ENCODE measurements at places on chromosomes 2 and 18.

- no peak for DNase-seq
These were observed 273.2 kb upstream of the SIX3 start for GRCh38 chr2:44668336-44668735.

DNA sequence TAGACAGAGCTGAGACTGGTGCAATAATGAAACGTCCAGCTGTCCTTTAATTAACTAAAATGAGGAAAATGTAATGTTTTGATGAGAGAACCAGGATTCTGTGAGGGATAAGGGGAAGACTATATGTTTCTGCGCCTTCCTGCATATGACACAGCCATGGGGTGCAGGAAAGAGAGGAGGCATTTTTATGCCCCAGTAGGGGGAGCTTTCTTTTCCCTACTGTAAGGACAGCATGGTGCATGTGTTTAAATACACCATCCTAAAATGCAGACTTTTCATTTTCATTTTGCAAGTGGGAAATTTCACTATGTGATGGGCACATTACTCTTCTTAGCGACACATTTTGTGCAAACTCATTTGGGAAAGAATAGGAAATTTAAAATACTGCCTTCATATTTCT lies 446.1 kb downstream of the ARHGAP15 start:
- DNase-seq, result no peak

DNA sequence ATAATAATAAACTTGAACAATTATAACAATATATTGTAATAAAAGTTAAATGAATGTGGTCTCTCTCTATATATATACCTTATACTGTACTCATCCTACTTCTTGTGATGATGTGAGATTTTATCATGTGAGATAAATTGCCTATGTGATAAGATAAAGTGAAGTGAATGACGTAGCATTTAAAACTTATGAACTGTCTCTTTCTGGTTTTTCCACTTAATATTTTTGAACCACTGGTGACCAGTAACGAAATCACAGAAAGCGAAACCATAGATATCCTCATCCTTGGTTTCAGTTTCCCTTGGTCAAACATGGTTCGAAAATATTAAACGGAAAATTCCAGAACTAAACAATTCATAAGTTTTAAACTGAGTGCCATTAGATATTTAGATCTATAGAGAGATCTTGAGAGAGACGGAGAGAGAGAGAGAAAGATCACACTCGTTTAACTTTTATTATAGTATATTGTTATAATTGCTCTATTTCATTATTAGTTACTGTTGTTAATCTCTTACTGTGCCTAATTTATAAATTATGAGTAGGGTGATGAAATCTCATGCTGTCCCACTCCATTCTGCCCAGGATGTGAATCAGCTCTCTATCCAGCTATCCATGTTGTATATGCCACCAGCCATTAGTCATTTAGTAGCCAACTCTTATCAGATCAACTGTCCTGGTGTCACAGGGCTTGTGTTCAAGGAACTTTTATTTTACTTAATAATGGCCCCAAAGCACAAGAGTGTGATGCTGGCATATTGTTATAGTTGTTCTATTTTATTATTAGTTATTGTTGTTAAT lies 156.8 kb downstream of the THADA start:
- DNase-seq, result no peak

GRCh38 chr2:211113334-211114175 lies 557.2 kb downstream of the CPS1 start:
- no peak for DNase-seq

DNA sequence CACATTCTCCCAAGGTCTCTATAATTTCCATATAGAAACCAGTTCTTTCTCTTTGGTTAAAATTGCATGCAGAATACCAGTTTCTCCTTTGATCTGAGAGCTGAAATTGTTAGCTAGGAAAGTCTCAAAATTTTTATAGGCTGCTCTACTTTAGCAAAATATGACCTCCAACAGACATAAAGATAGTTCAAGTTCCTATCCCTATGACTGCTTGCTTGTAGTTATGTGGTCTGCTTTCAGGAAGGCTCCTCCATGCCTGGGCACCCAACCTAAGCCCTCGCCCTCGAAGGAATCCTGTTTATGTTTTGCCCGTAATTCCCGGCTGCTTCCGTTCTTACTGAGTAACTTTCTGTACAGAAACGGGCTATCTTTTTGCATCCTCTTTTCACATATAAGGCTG lies 28.0 kb upstream of the LTBP1 start:
- DNase-seq, result no peak

- no peak for DNase-seq
These were observed 28.9 kb downstream of the KCNK3 start for GRCh38 chr2:26721115-26722032.

DNA sequence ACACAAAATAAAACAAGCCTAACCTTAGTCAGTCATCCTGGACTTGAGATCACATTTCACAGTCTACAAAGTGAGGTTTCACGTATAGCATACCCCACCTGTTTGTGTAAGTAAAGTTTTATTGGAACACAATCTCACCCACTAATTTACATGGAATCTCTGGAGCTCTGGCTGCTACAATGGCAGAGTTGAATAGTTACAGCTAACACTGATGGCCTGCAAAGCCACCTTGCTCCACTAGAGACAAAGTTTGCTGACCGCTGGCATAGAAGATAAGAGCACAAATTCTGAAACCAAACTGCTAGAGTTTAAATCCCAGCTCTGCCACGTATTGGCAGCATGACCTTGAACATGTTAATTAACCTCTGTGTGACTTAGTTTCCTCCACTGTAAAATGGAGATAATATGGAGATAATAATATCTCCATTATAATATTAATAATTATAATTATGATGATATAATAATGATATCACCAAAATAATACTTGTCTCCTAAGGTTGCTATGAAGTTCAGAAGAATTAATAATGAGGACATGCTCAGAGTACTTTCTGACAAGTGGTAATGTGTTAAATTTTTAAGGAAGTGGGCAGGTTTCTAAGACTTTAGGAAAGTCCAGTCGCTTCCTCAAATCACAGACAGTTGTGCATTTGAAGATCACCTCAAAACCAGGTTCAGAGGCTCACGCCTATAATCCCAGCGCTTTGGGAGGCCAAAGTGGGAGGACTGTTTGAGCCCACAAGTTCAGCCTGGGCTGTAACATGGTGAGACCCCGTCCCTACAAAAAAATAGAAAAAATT lies 204.6 kb downstream of the SH3RF3 start:
- DNase-seq, result no peak

DNA sequence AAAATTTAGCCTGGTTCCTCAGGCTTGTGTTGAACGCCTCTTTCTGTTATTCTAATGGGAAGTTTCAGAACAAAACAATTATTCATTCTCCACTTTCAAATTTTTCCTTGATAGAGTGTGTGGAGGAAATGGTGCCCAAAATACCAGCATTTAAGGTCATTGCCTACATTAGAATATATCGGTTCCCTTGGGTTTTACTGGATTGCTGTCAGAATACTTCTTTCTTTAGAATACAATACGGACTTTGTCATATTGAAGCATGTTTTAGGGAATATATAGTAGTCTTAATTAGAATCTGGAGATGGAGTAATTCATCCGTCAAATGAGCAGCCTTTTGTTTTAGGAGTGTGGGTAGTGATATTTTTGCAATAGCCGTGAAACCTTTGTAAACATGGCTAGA lies 13.3 kb downstream of the LIMS1 start:
- no peak for DNase-seq

- no peak for DNase-seq
These were observed 128.4 kb upstream of the PXDN start for GRCh38 chr2:1872602-1873183.

- DNase-seq, result no peak
These were observed 31.8 kb downstream of the CREB1 start for GRCh38 chr2:207561386-207562080.

DNA sequence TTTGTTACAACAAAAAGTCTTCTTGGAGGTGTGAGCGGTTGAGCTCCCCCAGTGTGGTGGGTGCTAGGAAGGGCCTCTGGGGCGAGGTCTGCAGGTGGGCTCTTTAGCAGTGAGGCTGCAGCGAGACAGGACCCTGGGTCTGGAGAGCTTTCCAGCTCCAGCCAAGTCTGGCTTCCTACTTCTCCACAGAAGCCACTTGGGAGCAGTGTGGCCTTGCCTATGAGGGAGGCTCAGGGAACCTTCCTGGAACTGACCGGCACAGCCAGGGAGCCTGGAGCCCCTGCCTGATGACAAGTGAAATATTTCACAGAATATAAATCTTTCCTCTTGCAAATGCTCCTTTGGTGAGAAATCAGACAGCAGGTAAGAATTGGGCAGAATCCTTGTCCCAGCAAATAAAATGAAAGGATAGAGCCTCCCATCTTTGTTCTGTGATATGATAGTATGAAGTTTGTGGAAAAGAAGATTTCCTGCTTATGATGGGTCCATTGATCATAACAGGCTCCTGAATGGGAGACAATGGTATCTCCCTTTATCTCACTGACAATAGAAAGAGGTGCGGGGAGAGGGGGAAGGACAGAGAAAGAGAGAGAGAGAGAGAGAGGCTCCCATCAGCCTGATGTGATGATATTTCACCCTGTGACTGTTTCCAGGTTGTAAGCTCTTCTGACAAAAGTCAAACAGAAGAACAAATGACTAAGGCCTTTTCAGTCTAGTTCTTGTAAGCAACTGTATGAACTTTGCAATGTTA lies 289.8 kb upstream of the SPRED2 start:
- DNase-seq, result no peak

- DNase-seq, result no peak
These were observed 166.9 kb downstream of the RND3 start for GRCh38 chr2:150320608-150321007.

DNA sequence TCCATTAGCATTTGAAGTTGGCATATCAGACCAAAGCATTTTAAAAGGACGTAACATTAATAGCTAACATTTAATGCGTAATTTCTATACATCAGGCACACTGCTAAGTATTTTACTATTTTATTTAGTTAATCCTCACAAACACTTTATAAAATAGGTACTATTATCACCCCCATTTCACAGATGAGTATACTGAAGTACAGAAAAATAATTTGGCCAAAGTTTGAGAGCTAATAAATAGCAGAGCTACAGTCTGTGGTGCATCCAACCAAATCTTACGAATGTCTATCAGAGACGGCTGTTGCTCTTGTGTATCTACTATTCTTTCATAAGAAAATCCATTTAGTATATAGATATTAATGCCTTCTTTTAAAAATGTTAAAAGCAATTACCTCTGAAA lies 11.9 kb downstream of the TYW5 start:
- DNase-seq, result no peak

GRCh38 chr2:205024822-205025518 lies 479.7 kb downstream of the PARD3B start:
- DNase-seq, result no peak

GRCh38 chr2:160366474-160366873 lies 127.1 kb downstream of the RBMS1 start:
- no peak for DNase-seq

- no peak for DNase-seq
These were observed 25.3 kb upstream of the PTPRM start for GRCh38 chr18:7541835-7542234.

DNA sequence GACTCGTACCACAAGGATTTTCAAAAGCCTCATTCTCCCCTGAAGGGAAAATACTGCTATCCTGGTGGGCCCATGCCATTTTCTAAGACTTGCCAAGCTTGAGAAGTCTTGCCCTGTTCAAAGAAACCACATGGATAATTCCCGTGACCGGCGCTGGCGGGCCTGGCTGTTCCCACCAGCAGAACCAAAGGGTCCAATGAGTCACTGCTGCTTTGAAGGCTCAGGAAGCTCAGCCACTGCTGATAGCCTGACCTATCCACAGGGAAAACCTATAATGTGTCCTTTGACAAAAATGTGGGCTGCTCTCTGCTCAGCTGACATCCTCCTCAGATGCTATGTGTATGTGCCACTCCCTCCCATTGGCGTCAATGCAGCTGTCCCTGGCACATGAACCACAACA lies 137.9 kb upstream of the RAB12 start:
- DNase-seq, result no peak

- DNase-seq, result no peak
These were observed 36.0 kb downstream of the CDK15 start for GRCh38 chr2:201842131-201842860.

DNA sequence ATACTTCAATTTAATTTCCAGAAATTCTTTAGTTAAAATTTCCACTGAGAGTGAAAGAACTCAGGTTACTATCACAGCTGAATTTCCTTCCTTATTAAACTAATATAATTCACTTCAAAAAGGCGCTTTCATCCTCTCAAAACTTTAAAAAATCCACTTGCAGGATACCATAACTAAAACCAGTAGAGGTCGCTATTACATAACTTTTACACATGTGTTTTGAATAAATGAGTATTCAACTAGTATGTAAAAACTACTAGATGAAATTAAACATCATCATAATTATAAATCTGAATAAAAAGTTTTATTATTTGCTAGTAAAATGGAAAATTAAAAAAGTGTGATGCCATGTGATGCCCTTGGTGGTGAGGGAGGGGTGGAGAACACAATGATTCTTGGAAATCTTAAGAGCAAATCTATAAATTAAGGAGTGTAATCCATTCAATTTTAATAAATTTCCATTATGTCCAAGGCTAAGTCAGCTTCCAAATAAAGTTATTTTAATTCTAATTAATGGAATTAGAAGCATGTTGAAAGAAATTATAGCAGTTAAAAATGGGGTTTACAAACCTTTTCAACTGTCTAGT lies 61.4 kb downstream of the SOS1 start:
- DNase-seq, result peak; percentile 79

GRCh38 chr2:45261746-45262145 lies 252.5 kb upstream of the SIX2 start:
- no peak for DNase-seq

DNA sequence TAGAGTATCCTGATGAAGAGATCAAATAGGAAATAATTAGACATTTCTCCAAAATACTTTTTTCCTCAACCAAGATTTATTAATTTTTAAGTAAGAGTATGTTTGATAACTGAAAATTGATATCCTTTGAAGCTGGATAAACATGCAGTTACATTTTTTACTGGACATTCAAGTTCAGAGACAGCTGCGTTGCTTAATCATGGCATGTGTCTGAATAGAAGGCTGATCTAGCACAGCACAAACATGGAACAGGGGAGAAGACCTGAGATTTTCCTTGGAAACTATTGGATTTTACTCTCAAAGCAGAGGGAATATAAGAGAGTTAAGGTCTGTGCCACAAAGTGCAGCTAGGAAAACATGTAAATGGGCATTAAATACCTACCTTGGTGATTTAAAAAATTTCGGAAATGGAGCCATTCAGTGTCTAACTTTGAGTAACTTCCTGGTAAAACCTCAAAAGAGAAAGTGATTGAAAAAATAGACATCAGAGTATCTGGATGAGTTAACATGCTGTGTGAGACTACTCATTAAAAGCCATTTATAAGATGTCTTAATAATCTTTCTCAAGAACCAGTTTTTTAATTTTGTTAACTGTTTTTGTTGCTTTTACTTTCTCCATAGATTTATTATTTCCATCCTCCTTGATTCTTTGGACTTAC lies 31.8 kb downstream of the CRIM1 start:
- no peak for DNase-seq

GRCh38 chr2:130332271-130333073 lies 10.2 kb upstream of the IMP4 start:
- peak; percentile 69 for DNase-seq

DNA sequence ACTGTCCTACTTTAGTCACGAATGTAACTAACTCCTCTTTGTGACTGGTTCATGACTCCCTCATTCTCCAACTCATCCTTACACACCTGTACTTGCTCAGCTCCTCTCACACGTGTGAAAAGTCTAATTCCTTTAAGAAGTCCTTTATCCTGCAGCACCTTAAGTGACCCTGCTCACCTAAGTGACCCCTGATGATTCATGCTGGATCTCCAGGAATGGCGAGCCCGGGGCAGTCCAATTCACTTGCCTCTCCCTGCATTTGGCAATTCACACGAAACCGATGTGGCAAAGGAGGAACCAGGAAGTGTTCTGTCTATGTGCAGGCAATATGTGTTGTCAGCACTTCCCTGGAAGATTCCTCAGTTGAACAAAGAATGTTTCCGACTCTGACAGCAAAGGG lies 189.8 kb upstream of the NABP1 start:
- no peak for DNase-seq

Data from CD4-positive, alpha-beta T cell treated with Interleukin-4 for 1 hour (primary cell).